ENCODE measurements at places on chromosomes 5 and 9. TPM values are rescaled to one million over a fixed set of nuclear protein-coding genes. Genes with fewer than 3 reads are reported as not detected.

RASGRF2 gene
- total RNA-seq: 0.37 TPM

RECK gene
- 32.8 TPM for total RNA-seq

ORM2 gene
- total RNA-seq: not detected

MOB3B gene
- under 0.01 TPM for total RNA-seq

SLC22A4 gene
- total RNA-seq: 5.1 TPM

SLC9A3 gene
- 0.98 TPM for total RNA-seq

GADD45G gene
- 0.39 TPM for total RNA-seq

TEX48 gene
- not detected for total RNA-seq

ZNF366 gene
- total RNA-seq: not detected

MAN1B1 gene
- 45.5 TPM for total RNA-seq

LOX gene
- total RNA-seq: 26.4 TPM

PCDHA6 gene
- total RNA-seq: under 0.01 TPM

CBY3 gene
- total RNA-seq: not detected

AGXT2 gene
- not detected for total RNA-seq

SLC34A1 gene
- total RNA-seq: not detected

LVRN gene
- total RNA-seq: 0.39 TPM

PCDHB8 gene
- total RNA-seq: under 0.01 TPM

TMEM171 gene
- total RNA-seq: 4.4 TPM

STC2 gene
- 16.2 TPM for total RNA-seq

RGS7BP gene
- not detected for total RNA-seq

SPATA31D4 gene
- total RNA-seq: not detected

CACFD1 gene
- total RNA-seq: 1.2 TPM

ENTPD2 gene
- total RNA-seq: not detected

SMARCA2 gene
- total RNA-seq: 60.3 TPM

WNK2 gene
- not detected for total RNA-seq

FPGS gene
- 96.0 TPM for total RNA-seq
